ENCODE measurements at places on chromosomes 1 and 21.

GRCh38 chr1:197464044-197464443 lies 196.0 kb downstream of the CRB1 start:
- DNase-seq = no peak

DNA sequence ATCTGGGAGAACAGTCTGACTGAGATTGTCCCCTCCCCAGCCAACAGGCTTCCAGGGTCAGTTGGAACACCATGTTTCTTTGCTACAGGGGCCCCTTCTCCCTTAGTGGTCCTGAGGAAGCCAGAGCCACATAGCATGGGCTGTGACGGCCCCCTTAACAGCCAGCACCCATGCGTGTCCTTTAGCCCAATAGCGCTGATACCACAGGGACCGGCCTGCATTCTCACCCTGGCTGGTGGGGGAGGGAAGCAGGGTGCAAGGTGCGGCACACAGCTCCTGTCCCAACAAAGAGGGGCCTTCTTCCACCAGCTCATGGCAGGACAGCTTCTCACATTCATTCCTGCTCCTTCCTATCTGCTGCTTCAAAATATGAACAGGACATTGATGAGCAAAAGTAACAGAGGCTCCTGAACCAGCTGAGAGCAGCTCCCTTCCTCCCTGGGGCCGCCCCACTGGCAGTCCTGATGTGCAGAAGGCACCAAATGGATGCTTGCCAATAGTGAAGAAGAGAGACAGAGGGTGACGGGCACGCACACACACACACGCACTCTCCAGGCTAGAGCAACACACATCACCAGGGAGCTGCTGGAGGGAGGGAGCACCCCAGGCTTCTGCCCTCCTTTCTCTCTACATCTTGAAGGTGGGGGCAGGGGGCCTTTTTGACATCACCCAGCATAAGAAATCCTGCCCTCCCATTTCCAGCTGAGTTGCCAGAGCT lies 99.4 kb downstream of the CRYAA start:
- no peak for DNase-seq

- no peak for DNase-seq
These were observed 135.2 kb upstream of the COL11A1 start for GRCh38 chr1:103243481-103243880.

- no peak for DNase-seq
These were observed 11.7 kb upstream of the FOXO6 start for GRCh38 chr1:41349361-41350054.

DNA sequence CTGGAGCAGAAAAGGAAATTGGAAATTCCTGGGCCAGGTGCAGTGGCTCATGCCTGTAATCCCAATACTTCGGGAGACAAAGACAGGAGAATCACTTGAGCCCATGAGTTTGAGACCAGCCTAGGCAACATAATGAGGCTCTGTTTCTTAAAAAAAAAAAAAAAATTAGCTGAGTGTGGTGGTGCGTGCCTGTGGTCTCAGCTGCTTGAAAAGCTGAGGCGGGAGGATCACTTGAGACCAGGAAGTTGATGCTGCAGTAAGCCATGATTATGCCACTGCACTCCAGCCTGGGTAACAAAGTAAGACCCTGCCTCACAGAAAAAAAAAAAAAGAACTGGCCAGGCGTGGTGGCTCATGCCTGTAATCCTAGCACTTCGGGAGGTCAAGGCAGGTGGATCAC lies 56.7 kb downstream of the SRSF11 start:
- DNase-seq = no peak

DNA sequence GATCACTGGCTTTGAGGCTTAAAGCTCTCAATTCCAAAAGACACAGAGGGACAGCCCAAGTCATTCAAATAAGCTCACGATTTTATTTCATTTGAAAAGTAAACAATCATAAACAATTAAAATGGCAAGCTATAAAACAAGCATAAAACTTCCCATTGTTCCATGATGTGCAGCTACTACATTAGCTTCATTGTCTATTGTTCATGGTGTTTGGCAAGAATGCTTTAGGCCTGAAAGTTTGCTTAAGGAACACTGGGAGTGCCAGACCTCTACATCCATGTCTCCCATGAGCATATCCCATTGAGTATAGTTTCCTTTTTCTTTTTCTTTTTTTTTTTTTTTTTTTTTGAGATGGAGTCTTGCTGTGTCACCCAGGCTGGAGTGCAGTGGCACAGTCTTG lies 286.1 kb upstream of the ESRRG start:
- DNase-seq = peak; percentile 68

DNA sequence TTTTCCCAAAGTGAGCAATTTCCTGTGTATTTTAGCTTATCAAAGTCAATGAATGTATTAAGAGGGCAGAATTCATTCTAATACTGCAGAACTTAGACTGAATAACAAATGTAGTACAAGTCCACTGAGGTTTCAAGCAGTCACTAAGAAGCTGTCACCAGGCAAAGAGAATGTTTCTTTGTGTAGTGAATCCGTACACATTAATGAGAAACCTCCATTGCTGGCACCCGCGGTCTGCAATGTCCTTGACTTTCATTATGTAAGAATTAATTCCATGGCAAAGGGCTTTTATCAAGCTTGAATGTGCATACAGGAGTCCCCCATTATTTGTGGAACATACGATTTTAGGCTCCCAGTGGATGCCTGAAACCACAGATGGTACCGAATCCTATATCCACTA lies 719.5 kb upstream of the TMPRSS15 start:
- DNase-seq = no peak

- no peak for DNase-seq
These were observed 29.2 kb downstream of the RNU1-1 start for GRCh38 chr1:16484931-16485330.

DNA sequence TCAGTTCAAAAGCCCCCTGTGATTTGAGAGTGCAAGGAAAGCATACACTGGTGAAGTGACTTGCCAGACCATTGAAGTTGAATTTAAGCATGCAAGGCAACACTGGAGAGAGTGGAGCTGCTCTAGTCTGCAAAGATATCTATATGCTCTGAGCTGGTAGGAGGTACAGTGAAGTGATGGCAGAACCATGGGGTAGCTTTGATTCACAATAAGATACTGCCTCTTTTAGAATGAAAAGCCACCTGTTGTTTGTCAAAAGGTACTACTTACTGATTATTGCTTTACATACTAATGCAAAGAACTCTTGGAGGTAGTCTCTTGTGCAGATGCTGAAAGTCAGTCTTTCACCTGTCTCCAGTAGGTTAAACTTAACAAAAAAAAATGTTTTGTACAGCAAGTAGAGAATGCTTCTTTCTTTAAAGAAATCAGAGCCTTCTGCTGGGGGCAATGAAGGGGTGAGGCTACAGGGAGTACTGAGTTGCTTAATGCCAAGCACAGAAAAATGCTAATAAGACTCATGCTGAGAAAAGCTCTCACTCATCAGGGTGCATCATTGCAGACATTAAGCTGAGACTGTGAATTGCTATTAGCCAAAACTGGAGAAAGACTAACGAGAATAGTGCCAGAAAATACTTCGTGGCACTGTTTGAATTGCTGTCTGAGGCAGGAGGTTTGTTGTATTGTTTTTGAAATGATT lies 1150.5 kb upstream of the TMPRSS15 start:
- no peak for DNase-seq

GRCh38 chr1:229407206-229408026 lies 26.5 kb downstream of the ACTA1 start:
- no peak for DNase-seq

DNA sequence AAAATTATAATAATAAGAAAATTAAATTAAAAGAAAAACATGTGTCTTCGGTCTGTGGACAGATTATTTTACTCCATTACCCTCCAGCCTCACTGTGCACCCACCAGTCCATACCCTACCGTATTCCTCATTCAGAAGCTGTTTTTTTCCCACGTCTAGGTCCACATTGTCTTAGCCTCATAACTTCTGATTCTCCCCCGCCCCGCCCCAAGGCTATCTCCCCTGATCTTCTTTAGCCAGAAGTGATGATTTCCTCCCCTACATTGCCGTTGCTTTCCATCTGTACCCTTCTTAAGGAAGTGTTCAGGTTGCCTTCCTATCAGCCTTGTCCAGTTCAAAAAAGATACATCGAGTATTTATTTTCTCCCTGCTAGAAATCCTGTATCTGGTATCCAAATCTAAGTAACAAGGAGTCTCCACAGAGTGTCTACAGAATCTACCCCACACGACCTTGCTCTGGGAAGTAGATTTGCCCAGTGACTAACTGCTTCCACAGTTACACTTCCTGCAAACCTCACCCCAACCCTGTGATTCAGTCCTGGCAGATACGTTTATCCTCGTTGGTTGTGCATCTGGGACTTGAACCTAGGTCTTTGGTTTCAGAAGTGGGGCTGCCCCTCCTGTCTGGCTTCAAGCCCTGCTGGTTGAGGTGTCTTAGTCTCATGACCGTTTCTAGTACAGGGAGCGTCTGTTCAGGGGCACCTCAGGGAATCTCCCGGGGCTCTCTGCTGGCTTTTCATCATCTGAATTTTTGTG lies 470.2 kb downstream of the CAMTA1 start:
- DNase-seq = no peak

GRCh38 chr1:101507547-101507971 lies 270.7 kb downstream of the S1PR1 start:
- DNase-seq = no peak

DNA sequence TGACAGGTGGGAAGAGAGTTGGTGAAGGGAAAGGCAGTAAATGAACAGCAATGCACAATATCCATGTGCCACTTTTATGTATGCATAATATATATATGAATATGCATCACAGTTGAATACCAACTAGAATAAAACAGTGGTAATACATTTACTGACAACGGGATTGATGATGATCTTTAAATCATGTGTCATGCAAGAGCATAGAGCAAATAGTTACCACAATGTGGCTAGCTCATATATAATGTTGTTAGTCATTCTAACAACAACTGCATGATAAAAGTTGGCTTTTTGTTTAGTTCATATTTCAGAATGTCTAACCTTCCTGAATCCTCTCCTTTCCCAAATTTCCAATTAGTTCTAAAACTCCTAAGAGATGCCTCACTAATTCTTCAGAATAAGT lies 46.4 kb downstream of the GORAB start:
- no peak for DNase-seq

- DNase-seq = no peak
These were observed 321.2 kb downstream of the PBX1 start for GRCh38 chr1:164880199-164880598.

DNA sequence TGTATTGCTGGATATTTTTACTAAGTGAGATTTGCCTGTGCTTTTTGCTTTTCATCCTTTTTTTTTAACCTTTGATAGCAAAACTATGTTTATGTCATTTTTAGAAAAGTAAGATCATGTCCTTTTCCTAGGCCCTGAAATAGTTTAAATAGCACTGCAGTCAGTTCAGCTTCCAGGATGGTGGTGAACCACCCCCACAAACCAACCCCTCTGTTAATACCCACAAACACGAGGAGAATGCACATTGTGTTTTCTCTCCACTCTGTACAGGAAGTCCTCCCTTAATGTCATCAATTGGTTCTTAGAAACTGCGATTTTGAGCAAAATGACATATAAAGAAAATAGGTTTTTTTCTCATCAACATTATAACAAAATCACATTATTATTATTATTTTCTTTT lies 117.7 kb upstream of the DSCAM start:
- no peak for DNase-seq

All from NCI-H526 treated with DMSO at 0.1 percent for 48 hours (cell line).